ENCODE measurements at places on chromosomes 3 and 15. TPM values are rescaled to one million over a fixed set of nuclear protein-coding genes. Genes with fewer than 3 reads are reported as not detected.

The ANKRD63 gene
- not detected for total RNA-seq

The ALDH1L1 gene
- not detected for total RNA-seq

The RARB gene
- 6.5 TPM for total RNA-seq

The KNL1 gene
- 4.6 TPM for total RNA-seq

The EFHB gene
- 0.95 TPM for total RNA-seq

The AADACL2 gene
- total RNA-seq, result not detected

The CHRNA5 gene
- total RNA-seq, result 0.39 TPM

The FOXL2 gene
- not detected for total RNA-seq

The GASK1A gene
- total RNA-seq, result 1.4 TPM

The ARPP21 gene
- total RNA-seq, result not detected

The GPR27 gene
- 6.2 TPM for total RNA-seq

The MEX3B gene
- 1.4 TPM for total RNA-seq

The RARRES1 gene
- 4.7 TPM for total RNA-seq

The CP gene
- 54.5 TPM for total RNA-seq

The ACSBG1 gene
- total RNA-seq, result not detected

The STRA6 gene
- not detected for total RNA-seq

The AGBL1 gene
- not detected for total RNA-seq

The HRH1 gene
- 0.92 TPM for total RNA-seq

The PLXND1 gene
- total RNA-seq, result 176 TPM

The ETFA gene
- 95.1 TPM for total RNA-seq

The BFSP2 gene
- not detected for total RNA-seq

The PSTPIP1 gene
- 85.4 TPM for total RNA-seq

The KCNMB2 gene
- not detected for total RNA-seq

The DUOXA2 gene
- total RNA-seq, result not detected

The FAM107A gene
- total RNA-seq, result 24.3 TPM

The SPTSSB gene
- total RNA-seq, result 0.79 TPM

The SHQ1 gene
- 18.8 TPM for total RNA-seq

Data from spleen (tissue), 13 donors.